Naive thymus-derived CD8-positive, alpha-beta T cell (primary cell): ENCODE measurements at places on chromosomes 13 and 19. TPM values are rescaled to one million over a fixed set of nuclear protein-coding genes. Genes with fewer than 3 reads are reported as not detected.

The IGFL3 gene
- not detected for polyA plus RNA-seq

The ZNF8 gene
- polyA plus RNA-seq: 0.75 TPM

The EHD2 gene
- not detected for polyA plus RNA-seq

The MYH14 gene
- polyA plus RNA-seq: not detected

The TUBA3C gene
- not detected for polyA plus RNA-seq

The CYP4F3 gene
- polyA plus RNA-seq: not detected

The LIN7B gene
- 5.6 TPM for polyA plus RNA-seq

The P2RY11 gene
- polyA plus RNA-seq: 2.9 TPM

The CLDN10 gene
- not detected for polyA plus RNA-seq

The SLC10A2 gene
- not detected for polyA plus RNA-seq

The HOMER3 gene
- not detected for polyA plus RNA-seq

The TEX29 gene
- not detected for polyA plus RNA-seq

The GET3 gene
- polyA plus RNA-seq: 55.7 TPM

The FFAR3 gene
- polyA plus RNA-seq: not detected

The CYP4F2 gene
- polyA plus RNA-seq: not detected

The TECR gene
- 261 TPM for polyA plus RNA-seq

The SYCN gene
- polyA plus RNA-seq: not detected

The SYNGR4 gene
- not detected for polyA plus RNA-seq

The FBL gene
- polyA plus RNA-seq: 246 TPM

The CEACAM16 gene
- polyA plus RNA-seq: not detected

The MTUS2 gene
- polyA plus RNA-seq: not detected

The PNMA8B gene
- polyA plus RNA-seq: 0.91 TPM

The CCDC61 gene
- 7.9 TPM for polyA plus RNA-seq

The IFNL2 gene
- not detected for polyA plus RNA-seq

The PTGIR gene
- 0.55 TPM for polyA plus RNA-seq

The SLITRK1 gene
- polyA plus RNA-seq: not detected

The MBD3L3 gene
- polyA plus RNA-seq: not detected

The PPM1N gene
- polyA plus RNA-seq: 7.7 TPM

The NKG7 gene
- 1,629 TPM for polyA plus RNA-seq

The YJEFN3 gene
- polyA plus RNA-seq: 0.63 TPM

The PTGER1 gene
- not detected for polyA plus RNA-seq

The IL27RA gene
- 54.5 TPM for polyA plus RNA-seq

The ZNF428 gene
- 20.6 TPM for polyA plus RNA-seq

The CAMSAP3 gene
- not detected for polyA plus RNA-seq

The SIGLECL1 gene
- polyA plus RNA-seq: not detected

The CEACAM4 gene
- not detected for polyA plus RNA-seq

The MEIOSIN gene
- polyA plus RNA-seq: not detected

The ZFR2 gene
- 1.4 TPM for polyA plus RNA-seq

The S1PR5 gene
- 0.99 TPM for polyA plus RNA-seq

The PEAK3 gene
- polyA plus RNA-seq: not detected

The PSG5 gene
- not detected for polyA plus RNA-seq

The EID2B gene
- polyA plus RNA-seq: 4.9 TPM
